ENCODE measurements at places on chromosomes 5 and 9.
A peak's percentile ranks its signal among the peaks of the same experiment; 100 is the strongest.

DNA sequence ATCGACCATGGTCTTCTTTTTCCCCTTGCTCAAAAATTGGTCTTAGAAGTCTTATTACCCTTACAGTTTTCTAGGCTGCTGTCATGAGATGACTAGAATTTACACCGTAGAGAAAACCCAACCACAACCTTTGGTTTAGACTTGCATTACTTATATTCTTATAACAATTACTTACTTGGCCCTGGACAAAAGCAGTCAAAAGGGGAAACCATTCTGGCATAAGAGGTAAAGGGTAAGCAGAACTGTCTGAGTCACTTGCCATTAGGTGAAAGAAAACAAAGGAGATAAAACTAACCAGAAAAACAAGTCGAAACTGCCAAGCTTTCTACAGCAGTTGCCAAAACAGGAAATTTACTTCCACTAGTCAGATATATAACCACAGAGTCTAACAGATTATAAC, 17.9 kb downstream of the TMEM245 start:
- no peak for DNase-seq

GRCh38 chr9:93536874-93537273, 39.5 kb upstream of the PHF2 start:
- DNase-seq = no peak

DNA sequence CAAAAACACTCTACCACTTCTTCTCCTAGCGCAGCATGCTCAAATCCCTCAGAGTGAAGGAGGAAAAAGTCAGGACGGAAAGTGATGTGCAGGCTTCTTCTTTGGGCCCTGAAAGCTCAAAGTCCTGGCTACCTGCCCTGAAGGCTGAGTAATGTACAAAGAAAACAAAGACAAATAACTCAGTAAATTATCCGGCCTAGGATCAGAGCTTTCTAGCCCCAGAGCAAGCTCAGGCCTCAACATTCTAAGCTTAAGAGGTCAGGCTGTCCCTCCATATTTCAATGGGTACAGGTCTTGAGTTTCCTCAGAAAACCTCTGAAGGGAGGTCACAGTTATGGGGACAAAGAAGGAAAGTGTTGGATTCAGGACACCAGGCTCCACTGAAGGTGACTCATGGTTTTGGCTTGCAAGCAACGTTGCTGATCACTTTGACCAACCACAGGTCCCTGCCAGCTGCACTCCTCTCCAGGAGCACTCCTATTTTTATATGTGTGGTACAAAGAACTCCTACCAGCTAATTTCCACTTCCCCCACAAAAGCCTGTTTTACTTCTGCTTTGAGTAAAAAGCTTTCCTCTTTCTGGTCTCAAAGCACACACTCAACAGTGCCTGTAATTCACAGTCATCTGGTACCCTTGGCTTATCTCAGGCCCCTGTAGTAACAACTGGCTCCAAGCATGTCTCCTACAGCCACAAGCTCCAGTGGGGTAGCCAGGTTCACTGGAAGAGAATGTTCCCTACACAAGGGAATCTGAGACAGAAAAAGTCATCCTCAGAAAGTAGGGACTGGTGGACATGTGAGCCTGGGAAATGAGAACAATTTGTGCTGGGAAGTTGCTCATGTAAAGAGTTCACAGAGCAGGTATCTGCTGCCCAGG, 115.7 kb downstream of the UGCG start:
- no peak for DNase-seq

GRCh38 chr9:63817622-63818518, 1467.1 kb downstream of the FOXD4L5 start:
- DNase-seq = no peak

GRCh38 chr9:76796296-76796695, 32.1 kb downstream of the PCA3 start:
- no peak for DNase-seq

- DNase-seq = no peak
These were observed 183.2 kb upstream of the DAB2 start for GRCh38 chr5:39608024-39608423.

DNA sequence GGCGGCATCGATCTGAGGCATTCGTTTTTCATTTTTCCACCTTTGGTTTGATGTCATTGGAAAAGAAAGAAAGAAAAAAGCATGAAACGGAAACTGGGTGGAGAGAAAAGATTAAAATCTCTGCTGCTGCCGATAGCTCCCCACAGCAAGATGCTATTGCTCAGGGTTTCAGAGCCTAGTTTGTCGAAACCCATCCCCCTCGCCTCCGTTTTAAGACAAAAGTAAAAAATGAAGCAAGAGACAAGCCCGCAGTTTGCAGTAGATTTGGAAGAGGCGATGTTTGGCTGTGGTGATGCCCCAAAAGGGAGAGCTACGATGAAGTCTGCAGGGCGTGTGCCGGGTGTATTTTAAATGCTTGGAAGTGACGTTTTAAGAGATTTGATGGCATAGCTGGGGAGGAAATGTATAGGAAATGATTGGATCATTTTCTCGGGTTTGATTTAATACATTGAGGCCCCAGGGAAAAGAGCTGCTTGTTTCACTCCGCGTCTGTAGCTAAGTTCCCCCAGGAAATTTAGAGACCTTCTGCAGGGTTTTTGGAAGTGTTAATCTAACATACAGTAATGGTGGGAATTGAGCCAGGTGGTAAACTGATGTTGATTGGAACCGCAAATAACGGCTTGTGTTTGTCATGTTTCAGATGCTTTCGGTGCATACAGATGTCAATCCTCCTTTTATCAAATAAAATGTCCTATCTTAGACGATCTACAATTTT, 909 bp downstream of the NDFIP1 start:
- peak; percentile 67 for DNase-seq

DNA sequence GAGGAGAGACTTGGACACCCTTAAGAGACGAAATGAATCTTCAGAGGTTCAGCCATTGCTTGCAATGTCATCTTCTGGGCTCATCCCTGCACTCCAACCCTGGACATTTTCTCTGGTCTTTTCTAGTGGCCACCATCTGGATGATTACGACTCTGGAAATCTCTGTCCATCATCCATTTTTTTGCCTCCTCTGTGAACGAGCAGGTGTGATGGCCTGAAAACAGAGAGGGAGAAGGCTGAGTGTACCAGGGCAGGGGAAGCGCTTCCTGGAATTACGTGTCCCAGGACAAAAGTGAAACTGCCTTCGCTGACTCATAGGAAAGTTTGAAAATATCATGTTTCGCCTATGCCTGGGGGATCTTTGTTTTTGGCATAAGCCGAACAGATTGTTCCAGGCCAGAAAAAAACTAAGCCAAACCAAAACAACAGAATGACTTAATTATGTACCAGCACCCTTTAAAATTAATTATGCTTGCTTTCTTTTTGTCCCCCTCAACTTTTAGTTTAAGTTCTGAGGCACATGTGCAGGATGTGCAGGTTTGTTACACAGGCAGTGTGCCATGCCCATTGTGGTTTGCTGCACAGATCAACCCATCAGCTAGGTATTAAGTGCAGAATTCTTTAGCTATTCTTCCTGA, 31.9 kb downstream of the ANKRD33B start:
- DNase-seq = peak; percentile 43

All from stimulated activated naive CD4-positive, alpha-beta T cell treated with Interleukin-2 at 50 U/mL for 16 hours (primary cell).